ENCODE measurements at places on chromosomes 13 and 19.

GRCh38 chr13:43014162-43014561 lies 9.2 kb upstream of the DNAJC15 start:
- DNase-seq, result no peak

DNA sequence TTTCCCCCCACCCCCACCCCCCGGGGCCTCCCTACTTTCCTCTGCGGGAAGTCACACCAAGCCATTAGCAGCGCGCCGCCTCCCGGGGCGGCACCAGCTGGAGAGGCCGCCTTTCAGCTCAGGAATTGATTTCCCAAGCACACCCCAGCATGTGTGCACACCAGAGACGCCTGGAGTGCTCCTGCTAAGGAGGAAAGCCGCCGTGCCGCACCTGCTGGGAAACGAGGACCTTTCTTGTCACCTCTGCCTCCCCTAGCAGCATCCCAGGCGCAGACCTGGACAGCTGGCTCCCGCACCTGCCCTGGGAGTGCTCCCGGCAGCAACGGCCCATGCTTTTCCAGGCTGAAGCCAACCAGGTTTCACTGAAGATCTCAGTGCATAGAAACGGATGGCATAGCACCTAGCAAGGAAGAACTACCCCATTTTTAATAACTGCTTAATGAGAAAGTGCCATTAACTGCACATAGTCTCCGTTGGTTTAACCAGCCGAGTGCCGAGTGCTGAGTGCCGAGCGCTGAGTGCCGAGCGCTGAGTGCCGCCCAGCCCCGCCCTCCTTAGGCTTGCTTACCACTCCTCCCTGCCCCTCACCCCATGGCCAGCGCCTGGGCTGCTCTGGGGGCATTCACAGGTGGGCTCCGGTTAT lies 165.0 kb downstream of the USP12 start:
- no peak for DNase-seq

GRCh38 chr19:8631425-8631819 lies 989 bp downstream of the NFILZ start:
- no peak for DNase-seq

- DNase-seq, result no peak
These were observed 447.8 kb downstream of the OXGR1 start for GRCh38 chr13:96546463-96546862.

DNA sequence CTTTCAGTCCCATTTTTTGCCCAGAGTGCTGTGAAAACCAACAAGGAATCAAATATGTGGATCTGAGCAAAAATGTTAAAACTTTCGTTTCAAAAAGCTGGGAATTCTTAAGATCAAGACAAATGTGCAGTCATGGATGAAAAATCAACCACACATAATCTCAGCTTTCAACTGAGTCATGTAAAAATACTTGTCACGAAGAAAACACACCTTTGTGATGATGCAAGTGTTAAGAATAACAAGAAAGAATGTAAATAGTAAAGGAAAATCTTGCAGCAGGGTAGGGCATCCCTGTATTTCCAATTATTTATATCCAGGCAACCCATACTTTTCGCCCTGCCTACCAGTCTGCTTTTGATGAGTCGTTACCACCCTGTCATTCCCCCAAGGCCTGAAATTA lies 27.4 kb upstream of the DCLK1 start:
- DNase-seq, result no peak

- no peak for DNase-seq
These were observed 2.2 kb upstream of the TMEM161A start for GRCh38 chr19:19140476-19140875.

GRCh38 chr19:17292301-17293074 lies 10.7 kb downstream of the ABHD8 start:
- DNase-seq, result no peak

DNA sequence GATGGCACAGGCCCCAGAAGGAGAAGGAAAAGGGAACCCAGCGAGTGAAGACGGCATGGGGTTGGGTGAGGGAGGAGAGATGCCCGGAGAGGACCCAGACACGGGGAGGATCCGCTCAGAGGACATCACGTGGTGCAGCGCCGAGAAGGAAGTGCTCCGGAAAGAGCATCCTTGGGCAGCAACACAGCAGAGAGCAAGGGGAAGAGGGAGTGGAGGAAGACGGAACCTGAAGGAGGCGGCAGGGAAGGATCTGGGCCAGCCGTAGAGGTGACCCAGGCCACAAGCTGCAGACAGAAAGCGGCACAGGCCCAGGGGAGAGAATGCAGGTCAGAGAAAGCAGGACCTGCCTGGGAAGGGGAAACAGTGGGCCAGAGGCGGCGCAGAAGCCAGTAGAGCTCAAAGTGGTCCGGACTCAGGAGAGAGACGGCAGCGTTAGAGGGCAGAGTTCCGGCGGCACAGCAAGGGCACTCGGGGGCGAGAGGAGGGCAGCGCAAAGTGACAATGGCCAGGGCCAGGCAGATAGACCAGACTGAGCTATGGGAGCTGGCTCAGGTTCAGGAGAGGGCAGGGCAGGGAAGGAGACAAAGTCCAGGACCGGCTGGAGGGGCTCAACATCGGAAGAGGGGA lies 1.1 kb downstream of the PPP1R12C start:
- DNase-seq, result no peak

DNA sequence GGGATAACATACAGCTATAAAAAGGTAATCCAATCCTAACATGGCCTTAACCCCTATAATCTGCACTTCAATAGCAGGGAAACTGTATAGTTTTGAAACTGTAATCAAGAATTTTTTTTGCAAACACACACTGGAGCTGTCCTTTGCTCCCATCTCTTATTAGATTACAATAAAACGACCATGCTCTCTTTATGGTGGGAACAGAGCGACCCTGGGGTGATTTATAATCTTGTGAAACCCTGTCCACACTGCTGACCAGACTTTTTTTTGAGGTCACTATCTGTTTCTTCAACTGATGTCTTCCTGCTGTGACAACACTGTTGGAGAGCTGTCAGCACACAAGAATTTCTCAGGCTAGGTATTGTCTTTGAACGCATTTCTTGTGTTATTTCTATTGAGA lies 35.3 kb downstream of the DACH1 start:
- no peak for DNase-seq

- no peak for DNase-seq
These were observed 71.5 kb downstream of the DNAJC15 start for GRCh38 chr13:43094901-43095300.

Measured in esophagus squamous epithelium (tissue), 5 donors.